ENCODE measurements at places on chromosomes 5 and 9.
A peak's percentile ranks its signal among the peaks of the same experiment; 100 is the strongest.

DNA sequence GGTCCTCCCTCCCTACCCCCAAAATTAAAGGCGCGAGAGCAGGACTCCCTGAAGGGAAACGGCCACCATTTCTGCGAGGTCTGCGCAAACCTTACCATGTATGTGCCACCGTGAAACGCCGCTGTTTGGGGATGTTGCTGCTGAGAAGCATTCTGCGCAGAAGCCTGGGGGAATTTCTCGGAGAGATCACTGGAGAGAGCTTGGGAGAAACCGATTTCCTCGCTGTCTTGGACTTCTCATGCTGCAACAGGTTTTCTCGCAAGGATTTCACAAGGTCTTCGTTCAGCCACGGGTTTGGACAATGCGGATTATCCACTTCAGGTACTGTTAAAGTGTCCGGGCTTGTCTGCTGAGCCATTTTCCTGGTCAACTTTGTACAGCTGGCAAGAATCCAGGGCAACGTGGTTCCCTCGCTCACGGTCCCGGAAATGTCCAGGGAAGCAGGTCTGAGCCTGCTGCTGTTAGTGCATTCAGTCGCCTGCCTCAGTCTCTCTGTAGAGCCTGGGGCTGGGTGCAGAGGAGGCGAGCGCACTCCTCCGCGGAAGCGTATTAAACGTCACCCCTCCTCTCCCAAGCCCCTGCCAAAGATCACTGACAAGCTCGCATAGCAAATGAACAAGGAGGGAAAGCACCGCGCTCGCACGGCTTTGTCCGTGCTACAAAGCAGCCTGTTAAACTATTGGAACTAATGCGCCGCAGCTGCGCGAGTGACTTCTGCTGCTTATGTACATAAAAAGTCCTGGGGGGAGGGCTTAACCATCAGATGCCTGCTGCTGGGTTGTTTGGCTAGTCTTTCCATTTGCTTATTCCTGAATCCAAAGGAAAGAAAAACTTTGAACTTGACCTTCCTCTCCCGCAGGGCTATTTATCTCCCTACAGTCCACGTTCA is 125.1 kb downstream of the PDE4D start:
- DNase-seq, result peak; percentile 91

DNA sequence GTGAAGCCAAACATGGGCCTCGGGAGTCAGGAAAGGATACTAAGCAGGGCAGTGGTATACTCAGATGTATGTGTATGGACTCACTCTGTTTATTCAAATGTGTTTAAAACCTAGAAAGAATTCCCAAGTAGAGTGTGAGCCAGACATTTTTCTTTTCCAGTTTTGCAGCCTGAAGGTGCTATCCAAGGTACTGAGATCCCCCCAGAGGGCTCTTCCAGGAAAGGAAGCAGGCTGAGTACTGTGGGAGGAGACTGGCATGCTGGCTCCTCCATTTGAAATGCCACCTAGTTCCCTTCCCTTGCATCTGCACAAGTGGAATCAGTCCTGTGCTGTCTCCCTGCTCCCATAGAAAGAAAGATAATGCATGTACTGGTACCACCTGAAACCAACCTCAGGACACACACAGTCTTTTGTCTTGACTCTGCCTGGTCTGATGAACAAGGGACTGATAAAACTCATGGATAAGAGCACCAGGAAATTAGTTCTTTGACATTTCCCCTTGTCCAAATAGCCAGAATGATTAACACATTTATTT is 85.9 kb downstream of the HRH2 start:
- no peak for DNase-seq

DNA sequence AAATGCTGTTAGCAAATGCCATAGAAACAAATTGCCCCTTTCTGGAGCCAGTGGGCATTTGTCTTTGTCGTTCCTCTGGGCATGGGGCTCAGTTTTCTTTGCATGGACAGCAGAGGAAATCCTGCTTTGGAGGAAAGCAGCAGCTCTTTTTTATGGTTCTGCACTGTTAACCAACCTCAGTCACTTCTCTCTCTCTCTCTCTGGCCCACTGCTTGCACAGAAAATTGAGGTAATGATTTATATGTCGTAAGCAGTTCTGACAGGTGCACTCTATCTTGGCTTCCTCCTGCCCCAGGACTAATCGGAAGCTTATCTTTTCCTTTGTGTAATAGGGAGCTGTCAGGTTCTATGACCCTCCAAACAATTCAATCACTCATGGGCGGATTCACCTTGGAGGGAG is 159.6 kb upstream of the GPR151 start:
- no peak for DNase-seq

DNA sequence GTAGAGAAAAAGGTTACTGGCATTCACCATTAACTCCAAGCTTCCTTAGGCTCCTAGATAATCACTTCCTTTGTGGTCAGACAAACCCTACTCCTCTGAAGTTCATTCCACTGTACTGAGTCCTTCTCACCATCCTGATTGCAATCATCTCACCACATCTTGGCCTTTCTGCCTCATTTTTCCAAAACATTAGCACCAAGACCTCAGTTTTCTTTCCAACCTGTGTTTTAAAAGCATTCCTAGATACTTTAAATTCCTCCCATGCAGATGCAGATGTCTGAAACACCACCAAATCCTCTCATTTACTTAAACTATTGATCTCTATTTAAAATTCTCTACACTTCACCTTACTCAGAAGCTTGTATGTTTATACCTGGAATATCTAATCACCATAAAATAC is 961.3 kb upstream of the CTNND2 start:
- peak; percentile 29 for DNase-seq

- DNase-seq, result no peak
Measured at GRCh38 chr9:4805191-4805918, 12.6 kb downstream of the RCL1 start.

GRCh38 chr5:145506185-145506850 is 328.8 kb downstream of the PRELID2 start:
- DNase-seq, result no peak

- no peak for DNase-seq
Measured at GRCh38 chr5:59832577-59833301, 60.8 kb downstream of the PDE4D start.

DNA sequence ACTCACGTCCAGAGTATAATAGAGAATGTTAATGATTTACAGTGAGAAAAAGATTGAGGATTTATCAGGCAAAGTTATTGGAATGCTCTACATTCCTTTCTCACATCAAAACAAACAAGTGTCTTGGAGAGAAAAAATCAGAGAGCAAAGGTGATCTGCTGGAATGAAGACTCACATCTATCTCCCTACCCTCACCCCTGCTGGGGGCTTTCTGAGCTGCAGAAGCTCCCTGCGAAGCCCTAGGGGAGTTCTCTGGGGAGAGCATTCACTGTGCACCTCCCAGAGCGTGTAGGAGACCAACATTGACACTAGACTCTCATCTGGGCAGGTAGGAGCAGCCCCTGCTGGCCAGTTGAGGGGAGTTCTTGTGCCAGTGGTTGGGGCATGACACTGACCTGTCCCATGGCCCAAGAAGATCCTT is 76.6 kb upstream of the ADAMTS16 start:
- DNase-seq, result no peak

GRCh38 chr9:81558091-81558830 is 131.1 kb downstream of the TLE1 start:
- DNase-seq, result peak; percentile 85

- DNase-seq, result no peak
Measured at GRCh38 chr5:149267241-149267973, 4.3 kb upstream of the AFAP1L1 start.

- DNase-seq, result no peak
Measured at GRCh38 chr9:6975198-6975597, 217.4 kb downstream of the KDM4C start.

DNA sequence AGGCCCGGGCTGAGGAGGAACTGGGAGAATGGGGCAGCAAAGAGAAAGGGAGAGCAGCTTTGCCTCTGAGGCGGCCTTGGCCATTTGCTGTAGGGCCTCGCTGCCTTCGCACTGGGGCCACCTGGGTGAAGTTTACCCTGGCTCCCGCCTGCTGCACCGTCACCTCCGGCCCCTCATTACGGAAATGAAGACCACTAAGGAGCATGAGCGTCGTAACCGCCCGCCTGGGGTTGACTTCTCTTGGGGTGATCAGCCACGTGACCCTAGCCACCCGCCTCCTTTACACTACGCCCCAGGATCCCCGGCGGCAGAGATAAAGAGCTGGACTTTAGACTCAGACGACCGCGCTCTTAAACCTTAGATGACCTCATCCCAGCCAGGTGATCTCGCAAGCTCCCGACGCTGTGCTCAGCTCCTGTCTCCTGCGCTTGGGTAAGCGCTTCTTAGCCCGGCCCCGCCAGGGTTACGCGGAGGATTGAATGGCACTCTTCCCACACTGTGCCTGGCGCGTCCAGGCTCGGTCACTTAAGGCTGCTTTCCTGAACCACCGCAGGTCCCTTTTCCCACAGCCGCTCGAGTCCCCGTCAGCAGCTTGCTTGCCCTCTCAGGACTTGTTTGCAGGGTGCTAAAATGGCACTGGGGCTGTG is 107.9 kb upstream of the LARP1 start:
- DNase-seq, result peak; percentile 13

DNA sequence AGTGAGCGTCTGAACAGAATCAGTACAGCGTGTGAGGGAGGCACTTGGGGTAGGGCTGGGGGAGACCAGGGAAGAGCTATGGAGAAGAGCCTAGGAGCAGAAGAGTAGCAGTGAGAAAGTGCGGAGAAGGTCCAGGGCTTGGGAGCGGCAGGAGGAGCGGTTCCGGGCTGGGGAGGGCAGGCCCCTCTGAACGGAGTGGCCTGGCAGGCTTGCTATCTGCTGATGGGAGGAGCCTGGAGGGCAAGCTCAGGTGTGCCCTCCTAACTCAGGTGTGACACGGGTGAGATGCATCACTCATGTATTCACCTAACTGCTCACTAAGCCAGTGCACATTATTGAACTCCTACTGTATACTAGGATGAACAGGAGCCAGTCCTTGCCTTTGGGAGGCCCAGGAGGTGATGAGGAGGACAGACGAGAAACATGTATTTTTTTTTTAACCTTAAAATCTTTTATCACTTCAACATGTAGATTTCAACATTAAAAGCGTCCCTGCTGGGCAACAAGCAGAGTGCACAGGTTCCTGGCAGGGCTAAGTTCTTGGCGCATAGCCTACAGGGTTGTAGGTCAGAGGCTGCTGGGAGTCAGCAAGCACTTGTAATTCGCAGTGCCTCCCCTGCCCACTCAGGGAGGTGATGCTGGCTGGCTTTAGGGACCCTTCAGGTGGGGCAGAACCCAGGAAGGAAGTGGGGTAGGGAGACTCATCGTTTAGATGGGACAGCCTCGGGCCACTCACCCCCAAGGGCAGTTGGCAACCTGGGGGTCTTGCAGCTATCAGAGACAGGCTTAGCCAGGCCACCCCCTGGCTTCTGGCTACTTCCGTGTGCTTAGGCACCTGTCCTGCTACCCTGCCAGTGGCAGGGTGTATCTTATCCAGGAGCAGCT is 55.5 kb downstream of the TMOD1 start:
- no peak for DNase-seq

GRCh38 chr5:173538654-173539053 is 77.8 kb downstream of the BOD1 start:
- no peak for DNase-seq

GRCh38 chr9:137837345-137838278 is 40.0 kb upstream of the CACNA1B start:
- DNase-seq, result no peak

DNA sequence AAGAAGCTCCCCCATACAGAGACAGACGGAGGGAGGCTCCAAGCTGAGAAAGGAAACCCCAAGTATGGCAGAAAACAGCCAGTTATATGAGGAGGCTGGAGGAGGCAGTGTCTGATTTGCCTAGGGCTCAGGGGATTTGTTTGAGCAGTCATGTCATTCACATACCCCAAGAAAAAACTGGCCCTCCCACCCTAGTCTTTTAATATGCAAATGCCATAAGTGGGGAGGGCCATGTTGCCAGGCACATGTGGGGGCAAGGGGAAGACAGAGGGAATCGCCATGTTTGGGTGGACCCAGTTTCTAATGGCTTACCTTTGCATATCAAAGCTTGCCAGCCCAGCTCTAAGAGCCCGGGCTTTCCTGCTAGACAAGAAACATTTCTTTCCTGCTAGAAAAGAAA is 1163.8 kb downstream of the TAF11L14 start:
- no peak for DNase-seq

GRCh38 chr5:32724526-32724925 is 13.4 kb downstream of the NPR3 start:
- DNase-seq, result no peak

DNA sequence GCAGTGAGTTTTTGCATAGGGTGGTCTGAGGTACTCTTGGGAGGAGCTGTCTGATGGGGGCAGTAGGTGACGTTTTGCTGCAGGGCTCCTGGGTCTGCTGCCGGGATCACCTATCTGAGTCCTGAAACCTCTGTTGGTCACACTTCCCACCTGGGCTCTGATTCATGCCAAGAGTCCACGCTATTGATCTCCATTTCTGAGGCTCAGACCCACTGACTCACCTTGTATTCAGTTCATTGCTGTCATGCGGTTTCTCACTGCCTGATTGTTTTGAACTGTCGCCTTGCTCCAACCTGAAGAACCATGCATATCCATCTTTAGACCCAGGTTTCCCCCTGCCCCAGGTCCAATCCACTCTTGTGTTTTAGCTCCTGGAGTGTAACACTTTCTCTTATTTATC is 101.3 kb downstream of the NPR3 start:
- DNase-seq, result no peak

DNA sequence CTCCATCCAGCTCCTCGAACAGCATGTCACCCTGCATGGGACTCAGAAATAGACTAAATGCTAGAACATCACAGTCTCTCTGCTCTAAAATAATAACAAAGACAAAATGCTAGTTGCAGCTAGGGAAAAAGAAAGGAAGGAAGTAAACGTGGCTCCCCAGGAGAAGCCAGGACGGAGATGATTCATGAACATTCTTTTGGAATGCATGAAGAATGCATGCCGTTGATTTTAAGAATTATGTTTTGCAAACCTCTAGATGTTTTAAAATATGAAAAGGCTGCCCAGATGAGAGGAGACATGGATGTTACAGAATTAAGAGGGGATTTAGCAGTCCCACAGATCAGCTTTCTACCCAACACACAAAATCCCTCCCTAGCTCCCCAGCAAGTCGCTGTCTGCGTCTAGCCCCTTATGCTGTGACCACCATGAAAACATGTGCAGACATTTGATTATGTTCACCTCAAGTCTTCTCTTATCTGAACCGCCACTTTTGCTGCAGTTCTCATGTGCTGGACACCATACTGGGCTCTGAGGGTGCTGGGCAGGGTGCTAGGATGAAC is 139.4 kb upstream of the LMX1B start:
- DNase-seq, result peak; percentile 74

DNA sequence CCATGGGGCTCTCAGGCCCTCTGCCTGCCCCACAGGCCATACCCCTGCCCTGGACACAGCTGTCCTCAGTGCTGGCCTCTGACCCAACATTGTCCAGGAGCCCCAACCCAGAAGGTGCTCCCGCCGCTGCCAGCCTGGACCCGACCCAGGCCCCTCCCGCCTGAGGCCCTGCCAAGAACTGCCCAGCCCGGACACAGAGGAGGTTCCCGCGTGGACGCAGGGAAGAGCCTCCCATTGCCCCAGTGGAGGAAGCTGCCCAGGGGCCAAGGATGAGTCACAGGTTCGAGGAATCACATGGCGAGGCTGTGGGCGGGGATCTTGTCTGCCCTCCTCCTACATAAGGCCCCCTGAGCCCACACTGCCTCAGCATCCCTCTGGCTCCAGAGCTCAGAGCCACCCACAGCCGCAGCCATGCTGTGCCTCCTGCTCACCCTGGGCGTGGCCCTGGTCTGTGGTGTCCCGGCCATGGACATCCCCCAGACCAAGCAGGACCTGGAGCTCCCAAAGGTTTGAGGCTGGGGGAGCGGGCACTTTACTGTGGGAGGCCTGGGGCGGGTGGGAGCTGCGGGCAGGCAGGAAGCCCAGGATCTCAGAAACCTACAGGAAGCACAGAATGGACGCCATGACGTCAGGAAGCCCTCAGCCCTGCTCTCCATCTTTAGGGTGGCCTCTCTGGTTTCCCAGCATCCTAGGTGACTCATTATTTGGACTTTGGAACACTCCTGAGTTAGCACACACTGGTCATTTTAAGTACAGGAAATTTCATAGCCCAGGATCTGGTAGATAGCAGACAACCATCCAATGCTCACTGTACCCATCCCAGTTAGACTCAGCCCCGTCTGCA is at the start of gene PAEP:
Gene PAEP (plus strand): TSS at position 366 of the 844 bp plus-strand sequence.
- DNase-seq, result no peak

Data from astrocyte of the spinal cord (primary cell).